Putamen (tissue), 1 donor: ENCODE measurements at places on chromosomes 1 and 21.

GRCh38 chr1:2807036-2807435 lies 5.5 kb upstream of the TTC34 start:
- no peak for DNase-seq

- DNase-seq = no peak
These were observed 142.6 kb downstream of the ZNF644 start for GRCh38 chr1:90879281-90879680.

DNA sequence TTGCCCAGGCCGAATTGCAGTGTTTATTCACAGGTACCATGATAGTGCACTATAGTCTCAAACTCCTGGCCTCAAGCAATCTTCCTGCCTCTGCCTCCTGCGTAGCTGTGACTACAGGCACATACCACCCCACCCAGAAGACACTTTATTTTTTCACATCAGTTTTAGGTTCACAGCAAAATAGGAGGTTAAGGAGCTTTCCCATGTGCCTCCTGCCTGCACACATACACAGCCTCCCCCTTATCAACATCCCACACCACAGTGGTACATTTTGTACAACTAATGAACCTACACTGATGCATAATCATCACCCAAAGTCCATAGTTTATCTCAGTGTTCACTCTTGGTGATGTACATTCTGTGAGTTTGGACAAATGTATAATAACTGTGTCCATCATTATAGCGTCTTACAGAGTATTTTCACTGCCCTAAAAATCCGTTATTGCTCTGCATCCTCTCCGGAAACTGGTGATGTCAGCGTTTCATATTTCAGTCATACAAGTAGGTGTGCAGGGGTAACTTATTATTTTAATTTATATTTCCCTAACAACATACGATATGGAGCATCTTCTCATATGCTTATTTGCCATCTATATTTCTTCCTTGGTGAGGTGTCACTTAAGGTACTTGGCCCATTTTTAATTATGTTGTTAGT lies 23.2 kb downstream of the OR13G1 start:
- no peak for DNase-seq

- no peak for DNase-seq
These were observed 83.9 kb downstream of the MAST2 start for GRCh38 chr1:45887156-45887842.

DNA sequence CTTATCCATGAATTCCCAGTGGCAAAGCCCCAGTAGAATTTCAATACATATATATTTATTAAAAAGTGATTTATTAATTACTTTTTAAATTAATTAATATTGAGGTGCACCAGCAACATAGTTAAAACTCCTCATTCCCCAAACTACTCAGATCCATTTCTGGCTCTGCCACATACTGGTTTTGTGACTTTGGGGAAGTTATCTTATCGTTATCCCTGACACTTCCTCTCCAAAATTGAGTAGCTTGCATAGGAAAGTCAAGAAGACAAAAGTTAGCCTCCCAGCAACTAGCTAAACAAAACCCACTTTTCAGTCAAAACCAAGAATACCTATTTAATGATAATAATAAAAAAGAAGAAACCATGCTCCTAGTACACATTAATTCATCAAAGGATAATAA lies 35.9 kb downstream of the TCP10L start:
- no peak for DNase-seq

- DNase-seq = no peak
These were observed 3.4 kb upstream of the BMP8A start for GRCh38 chr1:39488012-39488545.

- peak; percentile 64 for DNase-seq
These were observed 1.9 kb downstream of the PLEKHA6 start for GRCh38 chr1:204357551-204358490.

DNA sequence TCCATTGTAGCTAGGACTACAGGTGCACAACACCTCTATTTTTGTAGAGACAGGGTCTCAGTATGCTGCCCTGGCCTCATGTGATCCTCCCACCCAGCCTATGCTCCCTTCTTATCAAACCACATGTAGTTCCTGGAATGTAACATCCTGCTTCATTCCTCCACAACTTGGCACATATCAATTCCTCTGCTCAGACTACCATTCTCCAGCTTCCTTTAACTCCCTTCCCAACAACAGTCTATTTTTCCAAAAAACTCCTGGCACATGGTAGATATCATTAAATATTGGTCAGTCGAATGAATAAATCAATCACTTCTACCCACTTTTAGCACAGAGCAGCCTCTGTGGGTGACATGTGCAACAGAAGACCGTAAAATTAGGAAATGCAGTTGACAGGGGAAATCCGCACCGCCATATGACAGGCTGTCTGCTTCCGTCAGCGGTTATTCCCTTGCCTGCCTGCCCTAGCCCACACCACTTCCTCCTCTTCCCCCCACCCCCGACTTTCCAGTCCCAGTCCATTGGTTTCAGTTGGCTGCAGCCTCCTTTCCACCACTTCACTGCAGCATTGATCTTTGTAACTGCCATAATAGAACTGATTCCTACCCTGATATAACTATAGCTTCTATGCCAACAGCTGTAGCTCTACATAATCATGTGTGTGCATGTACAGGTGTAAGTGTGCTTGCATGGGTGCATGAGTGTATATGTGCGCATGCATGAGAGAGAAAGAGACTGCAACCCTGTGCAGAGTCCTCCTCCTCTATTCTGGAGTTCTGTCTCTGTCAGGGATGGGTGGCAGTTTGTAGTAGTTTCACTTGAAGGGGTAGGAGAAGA lies 6.8 kb upstream of the AKR1A1 start:
- no peak for DNase-seq

GRCh38 chr1:83497563-83497962 lies 501.4 kb downstream of the TTLL7 start:
- DNase-seq = no peak

DNA sequence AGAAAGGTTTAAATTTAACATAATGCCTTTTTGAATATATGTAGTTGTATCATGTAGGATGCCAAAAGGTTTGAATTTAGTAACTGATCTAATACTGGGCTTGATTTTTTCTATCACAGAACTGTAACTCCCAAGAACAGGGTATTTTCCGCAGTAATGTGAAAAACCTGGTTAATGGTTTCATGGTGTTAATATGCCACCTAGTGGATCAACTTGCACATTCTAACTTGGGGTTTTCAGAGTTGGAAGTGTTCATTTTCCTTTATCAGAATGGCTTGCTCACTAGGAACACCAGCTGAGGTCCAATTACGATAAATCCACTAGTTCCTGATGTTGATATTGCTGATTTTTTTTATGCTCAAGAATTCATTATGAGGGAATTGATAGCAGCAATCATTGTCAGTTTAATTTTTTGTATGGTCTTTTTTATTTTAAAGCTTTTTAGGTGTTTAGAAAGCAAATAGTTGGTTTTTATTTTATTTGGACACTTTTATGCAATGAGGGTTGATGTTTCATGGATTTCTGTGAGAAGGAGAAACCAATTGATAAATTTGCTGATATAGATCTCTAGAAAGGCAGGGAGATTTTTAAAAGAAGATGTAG lies 157.2 kb downstream of the PLA2G4A start:
- peak; percentile 61 for DNase-seq

GRCh38 chr21:30552782-30553181 lies 8.3 kb downstream of the KRTAP19-7 start:
- DNase-seq = no peak
